ENCODE measurements at places on chromosomes 16 and 17. TPM values are rescaled to one million over a fixed set of nuclear protein-coding genes. Genes with fewer than 3 reads are reported as not detected.

The CDH5 gene
- total RNA-seq: under 0.01 TPM

The PRSS53 gene
- 1.0 TPM for total RNA-seq

The TBC1D3L gene
- total RNA-seq: 1.8 TPM

The RAMP2 gene
- total RNA-seq: 0.26 TPM

The NPIPA5 gene
- 3.1 TPM for total RNA-seq

The TBC1D16 gene
- total RNA-seq: 30.4 TPM

The BAIAP3 gene
- 0.26 TPM for total RNA-seq

The GAN gene
- 5.6 TPM for total RNA-seq

The GLIS2 gene
- total RNA-seq: 2.6 TPM

Data from fibroblast of lung (primary cell).